ENCODE measurements at places on chromosomes 3 and 15.
A peak's percentile ranks its signal among the peaks of the same experiment; 100 is the strongest.

- no peak for DNase-seq
Observed at GRCh38 chr3:143088835-143089234, 30.7 kb upstream of the CHST2 start.

- DNase-seq, result no peak
Observed at GRCh38 chr3:152021951-152022461, 148.6 kb downstream of the SUCNR1 start.

GRCh38 chr15:80326270-80326669 is 74.3 kb upstream of the CTXND1 start:
- no peak for DNase-seq

DNA sequence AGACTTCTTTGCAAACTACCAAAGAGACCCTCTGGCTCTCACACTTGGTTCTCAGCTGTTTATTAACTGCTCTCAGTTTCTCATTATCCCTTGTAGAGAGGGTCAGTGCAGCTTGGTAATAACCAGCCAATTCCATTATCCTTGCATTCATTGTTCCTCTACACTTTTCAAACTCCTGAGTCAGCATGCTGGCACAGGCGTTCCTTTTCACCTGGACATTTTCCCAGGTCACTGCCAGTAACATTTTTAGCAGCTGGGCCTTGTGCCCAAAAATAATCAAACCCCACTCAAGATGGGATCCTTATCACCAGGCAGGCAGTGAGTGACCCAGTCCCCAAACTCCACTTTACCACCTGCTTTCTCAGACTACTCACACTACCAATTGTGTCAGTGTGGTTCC is 4.8 kb upstream of the SUMF1 start:
- DNase-seq, result no peak

DNA sequence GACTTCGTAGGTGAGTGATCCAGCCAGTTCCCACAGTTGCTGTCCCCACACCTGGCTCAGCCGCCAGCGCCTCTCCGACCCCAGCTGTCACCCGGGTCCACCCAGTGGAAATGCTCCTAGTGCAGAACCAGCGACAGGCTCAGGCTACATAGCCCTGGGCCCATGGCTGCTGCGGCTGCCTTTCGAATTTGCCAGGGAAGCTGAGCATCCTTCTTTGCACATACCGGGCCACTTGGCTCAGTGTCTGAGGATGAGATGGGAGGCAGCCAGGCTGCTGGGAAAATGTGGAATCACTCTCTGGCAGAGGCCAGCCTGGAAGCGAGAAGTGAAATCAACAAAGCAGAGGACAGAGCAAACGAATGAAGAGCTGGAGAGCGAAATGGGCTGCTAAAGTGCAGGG is 80.1 kb downstream of the ST8SIA2 start:
- DNase-seq, result no peak

DNA sequence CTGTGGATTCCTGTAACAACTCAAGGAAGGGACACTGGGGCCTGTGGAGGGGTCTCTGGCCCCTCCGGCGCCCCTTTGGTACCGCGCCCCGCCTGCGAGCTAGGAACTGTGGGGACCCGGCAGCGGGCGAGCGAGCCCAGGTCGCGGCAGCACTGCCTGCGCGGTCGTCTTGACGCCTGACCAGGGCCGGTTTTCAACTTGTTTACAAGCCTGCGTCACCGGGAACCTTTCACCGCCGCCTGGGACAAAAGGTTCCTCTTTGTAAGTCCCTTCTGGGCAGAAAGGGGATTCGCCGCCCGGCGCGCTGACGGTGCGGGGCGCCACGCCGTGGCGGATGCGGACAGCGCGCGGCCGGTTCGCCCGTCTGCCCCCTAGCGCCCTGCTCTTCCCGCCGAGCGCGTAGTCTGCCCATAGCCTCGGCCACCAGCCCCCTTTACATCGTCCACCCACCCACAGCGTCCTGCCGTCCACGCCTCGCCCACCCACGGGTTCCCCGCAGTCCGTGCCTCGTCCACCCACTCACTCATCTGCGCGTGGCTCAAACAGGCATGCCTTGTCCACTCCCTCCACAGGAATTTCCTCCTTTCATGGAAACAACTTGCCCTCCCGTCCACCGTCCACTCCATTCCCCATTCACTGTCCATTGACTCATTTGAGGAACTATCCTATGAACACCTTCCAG is 5.5 kb upstream of the CFAP100 start:
- peak; percentile 92 for DNase-seq

DNA sequence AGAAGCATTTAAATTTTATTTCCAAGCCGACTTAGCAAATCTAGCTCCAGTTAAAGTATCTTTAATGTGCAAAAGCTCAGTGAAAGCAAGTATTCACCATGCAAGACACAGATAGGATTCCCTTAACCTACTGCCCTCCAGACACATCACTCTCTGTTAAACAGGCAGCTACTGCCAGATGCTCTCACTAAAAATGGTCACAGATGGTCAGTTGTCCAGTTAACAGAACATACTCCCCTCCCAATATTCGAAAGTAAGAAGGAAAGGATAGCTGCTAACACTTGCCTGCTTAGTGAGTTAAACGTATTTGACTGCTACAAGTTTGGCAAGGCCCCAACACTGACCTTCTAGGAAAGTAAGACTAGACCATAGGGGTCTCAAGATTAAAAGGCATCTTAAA is 73.7 kb downstream of the PRTG start:
- no peak for DNase-seq

- DNase-seq, result no peak
Observed at GRCh38 chr3:18900994-18901393, 247.3 kb upstream of the KCNH8 start.

DNA sequence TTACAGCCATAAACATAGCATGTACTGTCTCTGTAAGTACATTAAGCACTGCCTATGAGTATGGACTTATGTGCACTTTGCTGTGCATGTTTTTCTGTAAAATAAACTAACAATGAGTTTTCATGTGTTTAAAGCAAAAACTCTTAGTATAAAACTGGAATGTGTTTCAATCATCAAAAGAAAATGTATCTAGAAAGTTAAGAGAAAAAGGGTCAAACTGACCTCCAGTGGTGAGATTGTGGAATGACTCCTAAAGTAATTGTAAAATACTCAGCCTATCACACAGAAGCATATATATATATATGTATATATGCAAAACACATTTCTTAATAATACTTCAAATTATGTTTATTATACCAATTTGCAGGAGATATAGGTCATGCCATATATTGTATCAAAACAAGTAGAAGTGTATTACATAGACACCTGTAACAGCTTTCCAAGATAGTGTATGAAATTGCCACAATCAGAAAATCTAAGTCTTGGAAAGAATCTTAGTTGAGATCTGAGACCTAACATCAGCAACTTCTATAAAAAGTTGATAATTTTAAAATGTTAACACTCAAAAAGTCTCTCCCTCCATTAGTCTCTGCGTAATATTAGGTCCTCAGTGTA is 199.6 kb downstream of the FMN1 start:
- no peak for DNase-seq

- DNase-seq, result no peak
Observed at GRCh38 chr3:108130701-108131474, 40.1 kb upstream of the CD47 start.

DNA sequence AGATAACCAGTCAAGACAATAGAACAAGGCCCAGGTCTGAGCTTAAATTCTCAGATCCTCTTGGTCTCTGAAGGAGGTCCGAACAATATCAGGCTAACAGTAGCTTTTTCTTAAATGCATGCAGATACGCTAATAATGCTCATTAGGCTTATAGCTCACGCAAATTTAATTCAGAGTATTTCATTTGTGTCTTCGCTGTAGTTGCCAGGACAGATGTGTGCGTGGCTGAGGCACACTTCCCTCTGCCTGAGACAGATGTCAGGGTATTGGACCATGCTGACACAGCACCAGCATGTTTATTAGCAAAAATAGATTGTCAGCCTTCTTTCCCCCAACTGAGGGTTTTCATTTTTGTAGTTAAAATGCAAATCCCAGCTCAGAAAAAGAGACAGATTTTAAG is 102.9 kb upstream of the BFSP2 start:
- no peak for DNase-seq

- DNase-seq, result no peak
Observed at GRCh38 chr15:45496658-45497057, 25.9 kb downstream of the SLC30A4 start.

DNA sequence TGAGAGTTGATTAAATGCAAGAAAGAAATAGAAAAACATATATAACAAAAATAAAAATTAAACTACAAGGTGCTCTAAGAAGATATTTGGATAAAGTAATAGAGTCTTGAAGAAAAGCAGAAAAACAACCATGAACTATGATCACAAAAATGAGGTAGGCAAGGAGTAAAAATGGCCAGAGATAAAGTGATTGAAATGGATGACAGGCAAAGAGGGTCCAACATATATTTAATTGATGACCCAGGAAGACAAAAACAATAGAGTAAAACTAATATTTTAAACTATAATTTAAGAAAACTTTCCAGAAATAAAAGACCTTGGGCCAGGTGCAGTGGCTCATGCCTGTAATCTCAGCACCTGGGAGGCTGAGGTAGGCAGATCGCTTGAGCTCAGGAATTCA is 22.1 kb upstream of the WDR49 start:
- no peak for DNase-seq

- no peak for DNase-seq
Observed at GRCh38 chr3:133896002-133896761, 500 bp upstream of the RAB6B start.

GRCh38 chr3:196272826-196273225 is 14.7 kb downstream of the PCYT1A start:
- no peak for DNase-seq

DNA sequence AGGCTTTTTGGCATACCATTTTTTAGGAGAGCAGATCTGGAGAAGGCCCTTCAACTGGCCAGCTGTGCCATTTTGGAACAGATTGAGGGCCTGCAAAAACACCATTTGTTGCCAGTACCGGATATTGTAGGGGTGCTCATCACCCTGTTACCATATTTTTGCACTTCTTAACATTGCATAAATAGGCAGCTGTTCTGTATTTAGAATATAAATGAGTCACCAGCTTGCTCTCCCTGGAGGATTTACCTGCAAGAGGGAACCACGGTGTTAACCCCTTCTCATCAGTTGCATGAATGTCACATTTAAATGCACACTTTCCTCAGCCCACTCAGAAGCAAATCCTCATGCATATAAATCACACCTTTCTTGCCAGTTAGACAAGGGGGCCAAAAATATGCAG is 435.6 kb downstream of the ROBO2 start:
- no peak for DNase-seq

- DNase-seq, result no peak
Observed at GRCh38 chr3:150733373-150733935, 29.5 kb downstream of the SIAH2 start.

GRCh38 chr3:59535791-59536221 is 486.0 kb upstream of the CFAP20DC start:
- DNase-seq, result no peak

GRCh38 chr3:49161808-49162530 is 4.2 kb downstream of the CCDC71 start:
- no peak for DNase-seq

DNA sequence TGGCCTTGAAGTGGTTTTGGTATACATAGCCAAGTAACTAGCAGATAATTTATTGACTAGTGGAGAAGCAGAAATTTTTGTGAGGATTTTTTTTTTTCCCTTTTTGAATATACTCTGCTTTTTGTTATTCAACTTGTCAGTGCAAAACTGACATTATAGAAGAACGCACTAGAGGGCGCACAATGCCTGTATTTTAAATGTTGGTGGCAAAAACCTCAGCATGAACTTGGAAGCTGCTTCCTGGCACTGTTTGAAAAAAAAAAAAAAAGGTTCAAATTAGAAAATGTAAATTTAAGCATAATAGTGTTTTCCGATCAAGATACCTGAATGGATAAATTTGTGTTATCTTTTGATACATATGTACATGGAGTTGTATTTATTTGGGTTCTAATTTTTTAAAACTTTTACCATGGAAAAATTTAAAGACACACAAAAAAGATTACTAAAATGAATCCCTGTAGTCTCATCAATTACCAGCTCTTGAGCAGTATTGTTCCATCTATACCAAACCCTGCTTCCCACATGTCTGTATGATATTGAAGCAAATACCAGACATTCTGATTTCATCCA is 56.0 kb downstream of the SLC25A26 start:
- DNase-seq, result peak; percentile 64

DNA sequence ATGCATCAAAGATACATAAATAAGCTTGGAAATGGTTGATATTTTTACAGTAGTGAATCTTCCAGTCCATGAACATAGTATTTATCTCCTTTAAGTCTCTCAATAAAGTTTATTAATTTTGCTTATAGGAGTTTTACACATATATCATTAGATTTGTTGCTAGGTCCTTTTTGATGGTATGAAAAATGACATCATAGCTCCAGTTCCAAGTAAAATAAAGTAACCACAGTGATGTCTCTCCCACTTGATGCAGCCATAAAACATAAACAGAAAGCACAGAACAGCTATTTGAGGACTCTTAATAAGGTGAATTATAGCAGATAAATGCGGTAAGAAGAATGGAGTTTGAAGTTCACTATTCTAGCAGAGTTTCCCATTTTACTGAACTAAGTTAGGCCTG is 20.8 kb downstream of the DMXL2 start:
- DNase-seq, result no peak

GRCh38 chr3:90007778-90008499 is 900.5 kb downstream of the EPHA3 start:
- DNase-seq, result no peak

GRCh38 chr3:11455956-11456355 is 183.8 kb downstream of the ATG7 start:
- DNase-seq, result no peak

- DNase-seq, result no peak
Observed at GRCh38 chr15:45268135-45268534, 16.1 kb downstream of the SLC28A2 start.

DNA sequence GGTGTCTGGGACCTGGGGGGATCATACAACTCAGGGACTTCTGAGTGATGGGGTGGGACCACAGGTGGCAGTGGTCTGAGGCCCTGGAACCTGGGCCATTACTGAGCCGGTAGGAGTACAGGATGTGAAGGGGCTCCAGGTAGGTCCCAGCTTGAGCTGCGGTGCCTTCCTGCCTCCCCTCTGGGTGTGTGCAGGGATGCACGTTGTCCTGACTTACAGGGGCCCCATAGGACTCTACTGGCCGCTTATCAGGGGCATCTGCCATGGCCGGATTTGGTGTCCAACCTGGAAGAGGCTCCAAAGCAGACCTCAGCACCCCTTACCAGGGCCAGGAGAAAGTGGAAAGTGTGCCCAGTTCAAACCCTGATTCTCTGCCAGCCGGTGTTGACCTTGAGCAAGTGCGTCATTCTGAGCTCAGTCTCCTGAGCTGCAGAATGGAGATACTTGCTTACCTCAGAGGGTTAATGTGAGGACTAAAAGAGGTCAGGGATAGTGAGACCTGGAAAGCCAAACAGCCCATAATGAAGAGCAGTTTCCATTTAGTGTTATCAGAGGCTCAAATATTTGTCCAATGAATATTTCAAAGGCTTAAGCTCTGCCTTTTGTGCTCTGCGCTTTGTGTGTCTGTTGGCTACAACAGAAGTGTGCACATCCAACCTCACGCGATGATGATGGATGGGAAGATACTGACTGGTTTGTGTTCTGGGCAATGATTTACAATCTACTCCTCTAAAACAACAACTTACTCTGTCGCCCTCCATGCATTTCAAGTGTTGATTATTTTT is 35.4 kb upstream of the ESYT3 start:
- DNase-seq, result no peak

DNA sequence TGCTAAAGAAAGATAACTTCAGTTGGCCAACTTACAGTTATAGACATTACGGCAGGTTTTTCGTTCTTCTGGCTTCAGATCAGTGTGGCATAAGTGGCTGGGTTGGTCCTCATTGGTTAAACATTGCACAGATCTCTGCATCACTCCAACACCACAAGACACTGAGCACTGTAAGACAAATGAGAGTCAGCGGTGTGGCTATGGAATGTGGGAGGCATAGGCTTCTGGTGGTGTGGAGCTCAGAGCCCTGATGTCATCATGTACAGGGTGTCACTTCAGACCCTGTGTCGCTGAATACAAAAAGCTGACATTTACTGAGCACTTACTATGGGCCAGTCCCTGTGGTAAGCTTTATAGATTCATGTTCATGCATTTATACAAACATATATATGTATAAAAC is 146.0 kb downstream of the ADAMTS9 start:
- DNase-seq, result no peak
